ENCODE measurements at places on chromosomes 12 and 14.
A peak's percentile ranks its signal among the peaks of the same experiment; 100 is the strongest.

GRCh38 chr12:105279460-105280056 lies 43.6 kb upstream of the APPL2 start:
- no peak for DNase-seq

DNA sequence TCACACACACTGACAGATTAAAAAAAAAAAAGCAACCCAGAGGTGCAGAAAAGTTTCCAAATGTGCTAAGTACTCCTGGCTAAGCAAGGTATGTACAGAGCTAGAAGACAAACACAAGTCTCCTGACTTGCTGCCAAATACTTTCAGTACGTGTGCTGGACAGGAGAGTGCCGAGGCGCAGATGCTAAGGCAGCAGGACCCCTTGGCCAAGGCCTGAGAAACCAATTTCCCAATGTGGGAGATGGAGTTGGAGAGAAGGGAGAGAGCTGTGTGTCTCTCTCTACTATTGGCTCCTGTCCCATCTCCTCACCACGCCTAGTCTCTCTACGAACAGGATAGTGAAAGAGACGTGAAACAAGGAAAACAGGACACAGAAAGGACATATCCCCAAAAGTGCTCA lies 5.3 kb downstream of the SPRYD3 start:
- DNase-seq = no peak

DNA sequence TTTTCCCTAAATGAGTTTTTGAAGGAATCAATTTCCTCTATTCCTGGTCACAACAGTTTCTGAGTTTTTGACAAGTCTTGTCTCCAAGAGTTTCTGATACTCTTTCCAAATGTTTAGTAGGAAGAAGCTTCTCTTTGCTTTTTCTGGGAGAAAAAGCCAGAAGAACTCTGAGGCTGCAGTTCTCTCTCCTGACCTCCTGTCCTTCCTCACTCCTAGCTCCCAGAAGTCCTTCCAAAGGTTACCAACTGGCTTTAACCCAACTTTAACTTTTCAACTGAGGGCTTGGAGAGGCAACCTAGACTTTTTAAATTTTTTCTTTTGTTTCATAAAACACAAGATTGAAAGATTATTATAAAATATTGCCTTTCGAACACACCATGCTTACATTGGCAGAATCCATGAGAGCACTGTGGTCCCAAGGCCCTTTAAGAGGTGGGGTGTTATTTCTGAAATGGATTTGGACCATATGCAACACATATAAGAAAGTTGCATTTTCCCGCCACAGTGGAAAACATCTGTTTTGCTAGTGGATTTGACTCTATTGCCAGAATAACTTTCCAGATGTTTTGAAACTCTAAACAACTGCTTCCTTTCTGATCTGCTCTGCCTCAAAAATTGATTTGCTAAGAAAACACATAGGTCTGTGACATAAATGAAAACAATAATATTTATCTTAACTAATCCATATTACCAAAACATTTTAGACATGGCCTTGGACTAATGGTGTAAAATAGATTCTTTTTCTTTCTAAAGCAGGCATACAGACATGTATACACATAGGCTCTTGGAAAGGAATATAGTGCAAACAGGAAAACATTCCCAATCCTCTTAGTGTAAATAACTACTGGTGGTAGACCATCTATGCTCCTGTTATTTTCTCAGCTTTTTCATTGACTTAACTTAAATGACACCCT lies 22.3 kb upstream of the EPS8 start:
- DNase-seq = no peak

GRCh38 chr14:60116181-60116580 lies 24.5 kb downstream of the PCNX4 start:
- DNase-seq = peak; percentile 31

GRCh38 chr12:90253674-90254181 lies 545.1 kb upstream of the ATP2B1 start:
- DNase-seq = peak; percentile 93

DNA sequence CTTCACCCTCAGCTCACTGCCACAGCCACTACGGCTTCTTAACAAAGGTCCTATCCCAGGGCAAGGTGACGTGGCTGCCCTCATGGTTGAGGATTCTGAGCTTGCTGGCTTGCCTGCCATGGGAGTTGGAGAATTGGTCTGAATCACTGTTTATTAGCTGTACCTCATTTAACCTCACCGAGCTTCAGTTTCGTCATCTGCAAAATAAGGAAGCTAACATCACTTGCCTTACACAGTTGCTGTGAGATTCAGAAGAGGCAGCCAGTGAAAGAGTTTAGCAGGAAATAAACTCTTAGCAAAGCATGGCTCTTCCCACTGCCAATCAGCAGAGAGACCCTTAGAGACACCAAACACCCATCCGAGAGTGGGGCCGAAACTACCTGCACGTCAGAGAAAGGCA lies 90.1 kb upstream of the KCNA1 start:
- DNase-seq = peak; percentile 43

- no peak for DNase-seq
Observed at GRCh38 chr12:11233532-11233931, 36.0 kb downstream of the PRB3 start.

DNA sequence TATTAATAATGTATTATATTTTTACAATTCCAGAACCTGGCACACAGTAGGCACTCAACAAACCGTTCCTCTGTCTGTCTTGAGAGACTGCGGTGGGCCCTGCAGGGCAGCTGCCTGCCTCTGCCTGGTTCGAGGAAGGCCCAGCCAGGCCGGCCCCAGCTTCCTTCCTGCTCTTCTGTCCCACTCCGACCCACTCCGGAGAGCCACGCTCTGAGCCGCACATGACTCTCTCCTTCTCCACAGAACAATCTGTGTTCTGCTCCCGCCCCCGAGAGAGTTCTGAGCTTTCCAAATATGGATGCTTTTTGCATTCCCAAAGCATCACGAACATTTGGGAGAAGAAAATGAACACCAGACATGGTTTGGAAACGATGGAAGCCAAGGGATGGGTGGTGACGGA lies 57.3 kb downstream of the TTC7B start:
- DNase-seq = peak; percentile 76

- no peak for DNase-seq
Observed at GRCh38 chr12:103586791-103587370, at the start of gene STAB2. TSS of gene STAB2 (plus strand) at chr12:103587273. CDS start at chr12:103587477, 204 bp downstream.

Measured in AG10803 (cell line).